Stimulated activated CD8-positive, alpha-beta memory T cell treated with anti-CD3 and anti-CD28 coated beads, Interleukin-4, amount 100 ng/mL, for 1 hour (primary cell): ENCODE measurements at places on chromosomes 5 and 9.

- no peak for DNase-seq
These were observed 22.7 kb downstream of the ANXA2R start for GRCh38 chr5:43017428-43017815.

DNA sequence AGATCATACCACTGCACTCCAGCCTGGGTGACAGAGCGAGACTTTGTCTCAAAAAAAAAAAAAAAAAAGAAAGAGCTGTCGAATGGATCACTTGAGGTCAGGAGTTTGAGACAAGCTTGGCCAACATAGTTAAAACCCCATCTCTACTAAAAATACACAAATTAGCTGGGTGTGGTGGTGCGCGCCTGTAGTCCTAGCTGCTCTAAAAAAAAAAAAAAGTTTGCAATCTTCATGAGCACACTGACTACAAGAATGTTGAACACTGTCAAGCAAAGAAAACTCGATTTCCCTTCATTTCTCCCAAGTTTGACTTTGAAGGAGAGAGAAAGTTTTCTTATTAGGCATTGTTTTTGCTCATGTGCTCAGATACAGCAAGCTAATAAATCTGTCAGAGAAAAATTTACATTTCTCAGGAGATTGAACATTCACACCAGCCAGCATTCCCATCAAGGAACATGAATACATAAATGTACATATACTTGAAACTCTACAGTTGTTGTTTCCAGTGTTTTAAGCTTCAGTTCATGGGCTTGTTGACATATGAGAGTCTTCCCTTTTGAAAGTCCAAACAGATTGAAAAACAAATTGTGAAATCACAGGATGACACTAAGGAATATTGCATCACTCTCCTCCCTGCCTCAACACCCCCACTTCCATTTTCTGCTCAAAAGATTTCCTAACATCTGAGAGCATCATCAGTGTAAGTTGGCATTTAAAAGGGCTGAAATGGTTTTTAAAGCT, 81.8 kb downstream of the ARRDC3 start:
- no peak for DNase-seq

- no peak for DNase-seq
These were observed 730.0 kb downstream of the MAT2B start for GRCh38 chr5:164235300-164235891.

DNA sequence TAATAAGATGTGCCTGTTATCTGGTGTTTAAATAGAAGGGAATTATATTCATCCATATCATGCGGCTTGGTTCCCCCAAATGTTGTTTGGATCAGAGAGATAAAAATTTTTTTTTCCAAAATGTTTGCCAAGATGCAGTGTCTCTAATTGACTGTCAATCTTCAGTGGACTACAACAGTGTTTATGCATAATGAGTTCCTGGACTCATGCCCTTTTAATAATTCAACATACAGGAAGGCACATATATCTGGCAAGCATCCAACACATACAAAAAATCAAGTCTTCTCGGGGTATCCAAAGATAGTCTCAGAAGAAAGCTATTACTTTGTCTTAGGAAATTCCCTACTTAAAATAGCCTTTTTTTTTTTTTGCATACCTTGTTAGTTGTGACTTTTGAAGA, 1534.7 kb downstream of the EFNA5 start:
- no peak for DNase-seq

GRCh38 chr9:19303216-19303615, 72.7 kb downstream of the DENND4C start:
- DNase-seq, result no peak

- DNase-seq, result no peak
These were observed 17.1 kb upstream of the TOR1B start for GRCh38 chr9:129785866-129786265.

DNA sequence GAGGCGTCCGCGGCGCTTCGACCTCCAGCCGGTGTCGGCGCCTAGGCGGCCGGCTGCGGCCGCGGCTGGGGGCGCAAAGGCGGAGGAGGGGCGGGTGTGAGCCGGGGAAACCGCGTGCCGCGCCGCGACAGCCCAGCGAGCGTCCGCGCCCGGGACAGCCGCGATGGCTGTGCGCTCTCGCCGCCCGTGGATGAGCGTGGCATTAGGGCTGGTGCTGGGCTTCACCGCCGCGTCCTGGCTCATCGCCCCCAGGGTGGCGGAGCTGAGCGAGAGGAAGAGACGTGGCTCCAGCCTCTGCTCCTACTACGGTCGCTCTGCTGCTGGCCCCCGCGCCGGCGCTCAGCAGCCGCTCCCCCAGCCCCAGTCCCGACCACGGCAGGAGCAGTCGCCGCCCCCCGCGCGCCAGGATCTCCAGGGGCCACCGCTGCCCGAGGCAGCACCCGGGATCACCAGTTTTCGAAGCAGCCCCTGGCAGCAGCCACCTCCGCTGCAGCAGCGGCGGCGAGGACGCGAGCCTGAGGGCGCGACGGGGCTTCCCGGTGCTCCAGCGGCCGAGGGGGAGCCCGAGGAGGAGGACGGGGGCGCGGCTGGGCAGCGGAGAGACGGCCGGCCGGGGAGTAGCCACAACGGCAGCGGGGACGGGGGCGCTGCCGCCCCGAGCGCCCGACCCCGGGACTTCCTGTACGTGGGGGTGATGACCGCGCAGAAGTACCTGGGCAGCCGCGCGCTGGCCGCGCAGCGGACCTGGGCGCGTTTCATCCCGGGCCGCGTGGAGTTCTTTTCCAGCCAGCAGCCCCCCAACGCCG, 605 bp downstream of the CHSY3 start:
- no peak for DNase-seq

- no peak for DNase-seq
These were observed 48.2 kb downstream of the RXRA start for GRCh38 chr9:134374301-134375010.

- no peak for DNase-seq
These were observed 310.5 kb downstream of the PLK2 start for GRCh38 chr5:58149345-58149744.

GRCh38 chr5:161548487-161549094, 2.1 kb upstream of the GABRB2 start:
- DNase-seq, result no peak

- no peak for DNase-seq
These were observed 10.4 kb downstream of the PTCH1 start for GRCh38 chr9:95506428-95506677.

DNA sequence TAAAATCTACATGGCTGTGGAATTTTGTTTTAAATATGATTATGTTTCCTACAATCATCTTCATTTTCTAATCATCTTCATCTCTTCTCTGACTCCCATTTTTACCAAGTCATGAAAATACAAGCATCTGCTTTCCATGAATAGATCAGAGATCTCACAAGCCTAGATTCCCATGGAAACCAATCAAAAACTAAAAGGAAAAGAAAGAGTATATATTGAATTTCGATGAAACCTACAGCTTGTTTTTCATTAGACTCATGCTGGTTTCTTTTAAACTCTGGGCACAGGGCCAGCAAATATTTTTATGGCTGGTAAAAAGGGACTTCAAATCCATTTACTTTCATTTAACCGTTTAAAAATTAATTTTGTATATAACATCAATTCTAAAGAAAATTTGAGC, 51.2 kb downstream of the INVS start:
- DNase-seq, result no peak

- no peak for DNase-seq
These were observed 15.5 kb upstream of the PAIP1 start for GRCh38 chr5:43572357-43572756.

GRCh38 chr9:80070071-80070742, 498.4 kb downstream of the TLE4 start:
- no peak for DNase-seq

GRCh38 chr5:135208903-135209721, 175.1 kb upstream of the PITX1 start:
- DNase-seq, result no peak

DNA sequence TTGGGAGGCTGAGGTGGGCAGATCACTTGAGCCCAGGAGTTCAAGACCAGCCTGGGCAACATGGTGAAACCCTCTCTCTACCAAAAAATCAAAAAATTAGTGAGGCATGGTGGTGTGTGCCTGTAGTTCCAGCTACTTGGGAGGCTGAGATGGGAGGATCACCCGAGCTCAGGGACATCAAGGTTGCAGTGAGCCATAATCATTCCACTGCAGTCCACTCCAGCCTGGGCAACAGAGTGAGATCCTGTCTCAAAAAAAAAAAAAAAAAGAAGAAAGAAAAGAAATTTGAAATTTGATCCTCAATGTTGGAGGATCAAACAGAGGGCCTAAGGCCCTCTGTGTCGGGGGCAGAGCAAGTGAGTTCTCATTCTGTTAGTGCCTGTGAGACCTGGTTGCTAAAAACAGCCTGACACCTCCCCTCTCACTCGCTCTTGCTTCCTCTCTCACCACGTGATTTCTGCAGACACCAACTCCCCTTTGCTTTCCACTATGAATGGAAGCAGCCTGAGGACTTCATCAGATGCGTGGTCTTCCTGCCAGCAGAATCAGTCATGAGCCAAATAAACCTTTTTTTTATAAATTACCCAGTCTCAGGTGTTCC, 8.4 kb upstream of the GOLPH3 start:
- DNase-seq, result no peak

DNA sequence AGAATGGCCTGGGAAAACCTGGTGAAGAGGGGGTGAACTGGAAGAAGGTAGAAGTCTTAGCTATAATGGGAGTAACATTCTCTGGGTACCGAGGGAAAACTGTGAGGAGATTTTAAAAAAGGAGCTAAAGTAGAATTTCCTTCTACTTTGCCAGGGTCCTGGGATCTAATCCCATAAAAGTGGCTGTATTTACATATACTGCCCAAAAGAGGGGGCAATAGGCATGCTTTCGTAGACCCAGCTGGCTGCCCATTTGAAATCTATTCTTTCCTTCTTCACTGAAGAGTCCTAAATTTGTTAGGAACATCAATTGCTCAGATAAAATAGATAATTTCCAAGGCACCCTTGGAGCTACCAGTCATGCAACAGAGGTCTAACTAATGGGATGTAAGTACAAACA, 159.2 kb downstream of the CDC42SE2 start:
- DNase-seq, result no peak

DNA sequence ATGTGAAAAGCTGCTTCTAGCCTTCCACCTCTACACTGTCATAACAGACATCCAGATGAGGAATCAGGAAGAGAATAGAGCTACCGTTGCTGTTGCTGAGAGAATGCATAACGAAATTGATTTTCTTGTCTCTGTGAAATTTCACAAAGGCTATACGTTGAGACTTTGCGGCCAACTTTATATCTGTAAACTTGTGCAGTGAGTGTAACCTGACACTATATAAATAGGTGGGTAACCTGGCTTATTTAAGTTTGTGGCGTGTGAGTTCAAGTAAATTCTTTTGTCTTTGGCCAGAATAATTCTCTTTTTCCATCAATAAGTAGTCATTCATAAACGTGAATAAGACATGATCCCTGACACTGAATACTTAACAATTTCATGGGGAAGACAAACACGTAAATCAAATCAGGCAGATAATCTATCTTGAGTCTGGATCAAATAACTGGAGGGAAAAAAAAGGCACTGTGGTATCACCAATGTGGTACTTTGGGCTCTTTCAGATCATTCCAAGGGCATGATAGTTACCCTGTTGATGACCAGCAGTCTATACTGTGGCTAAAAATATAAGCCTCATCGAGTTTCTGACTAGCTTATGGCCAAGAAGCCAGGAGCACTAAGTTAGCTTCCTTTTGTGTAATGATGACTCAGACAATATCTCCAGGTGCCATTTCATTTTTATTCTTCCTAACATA, 98.2 kb upstream of the RASA1 start:
- no peak for DNase-seq

DNA sequence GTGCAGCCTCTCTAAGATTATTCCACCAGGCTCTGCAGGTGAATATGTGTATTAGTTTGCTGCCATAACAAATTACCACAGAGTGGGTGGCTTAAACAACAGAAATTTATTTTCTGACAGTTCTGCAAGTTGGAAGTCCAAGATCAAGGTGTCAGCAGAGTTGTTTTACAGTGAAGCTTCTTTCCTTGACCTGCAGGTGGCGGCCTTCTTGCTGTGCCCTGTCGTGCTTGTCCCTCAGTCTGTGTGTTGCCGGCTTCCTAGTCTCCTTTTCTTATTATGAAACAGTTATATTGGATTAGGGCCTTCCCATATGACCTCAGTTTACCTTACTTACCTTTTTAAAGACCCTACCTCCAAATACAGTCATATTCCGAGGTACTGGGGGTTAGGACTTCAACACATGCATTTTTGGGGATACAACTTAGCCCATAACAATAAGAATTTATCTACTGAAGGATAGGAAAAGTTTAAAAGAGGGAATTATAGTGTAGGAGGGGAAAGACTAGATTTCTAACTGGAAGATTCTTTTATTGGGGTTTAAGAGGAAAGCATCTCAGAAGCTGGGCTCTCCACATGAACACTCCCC, 97.4 kb downstream of the OSTF1 start:
- peak; percentile 10 for DNase-seq

- DNase-seq, result no peak
These were observed 198.2 kb downstream of the SEMA5A start for GRCh38 chr5:9347541-9348295.

- DNase-seq, result no peak
These were observed 15.1 kb downstream of the RICTOR start for GRCh38 chr5:39059064-39059463.

DNA sequence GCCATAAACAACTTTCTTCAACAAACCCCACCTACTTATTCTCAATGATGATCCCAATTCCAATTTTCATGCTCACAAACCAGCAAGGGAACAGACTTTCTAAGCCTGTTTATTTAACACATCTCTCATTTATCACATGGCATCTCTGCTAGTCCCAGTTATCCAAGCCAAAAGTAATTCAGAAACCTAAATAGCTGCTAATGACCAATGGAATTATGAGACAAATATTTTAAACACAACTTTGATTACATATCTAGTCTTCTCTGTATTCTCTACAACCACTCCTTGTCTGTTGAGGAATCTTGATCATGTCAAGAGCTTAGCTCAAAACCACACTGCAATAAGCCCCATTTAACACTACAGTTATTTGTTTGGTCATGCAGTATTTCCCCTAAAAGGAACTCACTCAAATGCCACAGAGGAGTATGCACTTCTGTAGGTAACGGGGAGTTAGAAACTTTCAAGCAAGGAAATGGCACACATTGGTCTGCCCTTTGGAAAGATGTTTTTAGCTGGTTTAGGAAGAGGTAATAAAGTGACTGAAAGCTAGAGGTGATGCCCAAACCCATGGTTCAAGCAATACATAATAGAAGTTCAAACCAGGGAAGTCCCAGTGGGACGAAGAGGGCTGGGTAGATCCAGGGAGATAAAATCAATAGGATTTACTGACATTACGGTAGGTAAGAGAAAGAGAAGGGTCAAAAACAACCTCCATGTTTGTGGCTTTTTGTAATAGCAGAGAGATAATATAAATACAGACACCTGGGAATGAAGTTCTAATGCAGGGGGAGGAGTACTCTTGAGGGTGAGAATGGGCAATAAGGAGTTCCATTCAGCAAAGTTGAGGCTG, 42.1 kb upstream of the HTR4 start:
- no peak for DNase-seq

DNA sequence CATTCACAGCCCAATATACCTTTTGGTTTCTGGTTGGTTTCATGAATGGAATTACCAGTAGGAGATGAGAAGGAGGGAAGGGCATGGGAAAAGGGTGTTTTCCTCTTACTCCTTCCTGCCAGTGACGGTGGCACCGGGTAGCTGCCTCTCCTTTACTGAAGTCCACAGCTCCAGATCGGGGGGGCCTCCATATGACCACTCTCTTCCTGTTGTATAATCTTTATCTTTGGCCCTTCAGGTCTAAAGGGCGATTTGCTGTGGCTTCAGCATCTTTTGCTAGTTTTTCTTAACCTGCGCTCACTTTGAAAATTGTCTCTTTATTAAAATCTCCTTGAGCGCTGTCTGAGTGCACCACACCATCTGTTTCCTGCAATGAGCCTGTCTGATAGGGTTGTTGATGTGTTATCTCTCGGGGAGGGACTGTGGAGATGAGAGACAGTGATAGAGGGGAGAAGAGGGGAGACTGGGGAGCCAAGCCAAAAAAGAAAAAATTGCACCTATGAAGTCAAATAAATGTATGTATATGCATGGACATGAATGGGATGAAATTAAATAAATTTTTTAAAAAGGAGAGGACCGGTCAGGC, 449.3 kb upstream of the KLF4 start:
- no peak for DNase-seq
